ENCODE measurements at places on chromosomes 5 and 9.
A peak's percentile ranks its signal among the peaks of the same experiment; 100 is the strongest.

GRCh38 chr9:125829743-125830142 is 82.6 kb downstream of the PBX3 start:
- peak; percentile 38 for DNase-seq

GRCh38 chr5:180704362-180704761 is 35.5 kb downstream of the OR2Y1 start:
- DNase-seq: no peak

DNA sequence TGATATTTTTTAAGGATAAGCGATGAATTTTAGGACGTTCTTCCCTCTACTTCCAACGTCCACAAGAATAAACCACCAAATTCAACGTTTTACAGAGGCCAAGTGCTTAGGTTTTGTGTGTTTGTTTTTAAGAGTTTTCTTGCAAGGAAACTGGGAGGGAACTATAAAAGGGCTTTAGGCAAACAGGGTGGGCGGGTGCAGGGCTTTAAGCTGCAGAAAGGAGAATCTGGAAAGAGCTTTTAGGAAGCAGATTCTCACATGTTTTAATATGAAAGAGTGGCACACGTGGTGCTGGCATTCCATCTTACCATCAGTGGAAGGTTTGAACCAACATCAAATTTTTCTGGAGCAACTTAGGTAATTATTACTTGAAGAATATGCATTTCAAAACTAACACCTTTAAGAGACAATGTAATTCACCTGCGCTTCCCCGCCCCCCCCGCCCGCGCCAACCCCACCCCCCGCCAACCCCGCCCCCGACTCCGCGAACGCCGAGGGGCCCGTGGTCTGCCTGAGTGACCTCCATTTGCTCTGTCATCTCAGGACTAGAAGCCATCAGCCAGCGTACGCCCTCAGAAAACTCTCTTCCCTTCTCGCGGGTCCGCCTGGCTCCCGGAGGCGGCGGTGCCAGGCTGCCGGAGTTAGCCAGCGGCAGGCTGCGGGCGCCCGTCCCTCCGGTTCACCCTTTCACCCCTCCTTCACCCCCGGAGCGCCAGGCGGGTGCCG is 911 bp upstream of the PIK3R1 start:
- DNase-seq: no peak

GRCh38 chr5:147912011-147912410 is 5.7 kb upstream of the C5orf46 start:
- no peak for DNase-seq

- no peak for DNase-seq
Measured at GRCh38 chr5:4480528-4481349, 659.4 kb upstream of the ADAMTS16 start.

Data from T-helper 2 cell treated with Interferon-gamma antibody and Interleukin-4, amounts not matched to agents 5 μg/mL and 100 μg/mL, for 36 hours (primary cell).